ENCODE measurements at places on chromosomes 2 and 18.

- DNase-seq = no peak
Observed at GRCh38 chr2:203918264-203918663, 18.3 kb upstream of the ICOS start.

DNA sequence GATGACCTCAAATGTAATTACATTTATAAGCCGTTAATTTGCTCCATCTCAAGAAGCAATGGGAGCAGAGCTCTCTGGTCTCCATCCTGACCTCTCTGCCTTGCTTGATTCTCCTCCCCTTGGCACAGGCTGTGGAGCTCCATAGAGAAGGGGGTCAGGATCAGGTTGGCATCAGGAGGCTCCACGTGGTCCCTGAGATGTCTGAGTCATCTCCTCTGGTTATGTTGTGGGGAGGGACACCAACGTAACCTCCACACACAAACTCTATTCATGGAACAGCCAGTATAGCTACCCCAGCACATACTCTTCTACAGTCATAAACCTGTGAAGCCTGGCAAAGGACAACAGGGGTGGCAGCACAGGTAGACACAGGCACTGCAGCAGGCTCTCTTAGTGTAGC is 29.0 kb downstream of the TRABD2A start:
- no peak for DNase-seq

DNA sequence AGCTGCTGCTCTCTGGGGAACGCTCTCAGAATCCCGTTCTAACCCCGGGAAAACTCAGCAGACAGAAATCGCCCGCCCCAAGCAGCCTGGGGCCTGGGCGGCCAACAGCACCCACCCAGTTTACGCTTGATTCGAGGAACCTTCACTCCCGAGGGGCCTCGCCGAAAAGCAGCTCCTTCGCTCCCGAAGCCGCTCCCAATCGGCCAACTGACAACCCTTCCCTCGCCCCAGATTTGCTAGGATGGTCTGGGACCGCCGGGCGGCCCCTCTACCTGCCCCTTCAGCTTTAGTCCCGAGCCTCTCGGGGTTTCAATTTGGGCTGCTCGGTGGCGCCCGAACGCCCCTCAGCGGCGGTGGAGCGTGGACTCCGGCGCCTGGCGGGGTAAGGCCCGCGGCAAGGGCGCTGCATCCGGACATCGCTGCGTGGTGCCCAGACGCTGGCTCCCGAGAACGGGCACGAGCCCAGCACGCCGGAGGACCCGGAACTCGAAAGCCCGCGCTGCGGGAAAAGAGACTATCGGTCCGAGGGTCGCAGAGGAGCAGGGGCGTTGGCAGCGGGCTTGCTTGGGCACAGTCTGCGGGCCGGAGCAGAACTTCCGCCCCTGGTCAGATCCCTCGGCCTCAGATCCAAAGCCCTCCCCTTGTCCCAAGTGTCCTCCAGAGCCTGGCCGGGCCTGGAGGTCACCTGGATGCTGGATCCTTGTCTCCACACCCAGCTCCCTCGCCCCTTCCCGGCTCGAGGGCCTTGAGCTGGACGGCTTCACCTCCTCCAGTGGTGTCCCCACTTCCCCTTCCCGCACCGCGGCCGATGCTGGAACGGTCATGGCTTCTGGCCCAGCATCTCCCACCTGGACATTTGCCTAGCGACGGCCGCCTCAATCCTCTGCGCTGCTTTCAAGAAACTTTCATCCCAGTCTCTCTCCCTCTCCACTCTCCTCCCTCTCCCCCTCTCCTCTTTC is 3.0 kb upstream of the OTX1 start:
- no peak for DNase-seq

DNA sequence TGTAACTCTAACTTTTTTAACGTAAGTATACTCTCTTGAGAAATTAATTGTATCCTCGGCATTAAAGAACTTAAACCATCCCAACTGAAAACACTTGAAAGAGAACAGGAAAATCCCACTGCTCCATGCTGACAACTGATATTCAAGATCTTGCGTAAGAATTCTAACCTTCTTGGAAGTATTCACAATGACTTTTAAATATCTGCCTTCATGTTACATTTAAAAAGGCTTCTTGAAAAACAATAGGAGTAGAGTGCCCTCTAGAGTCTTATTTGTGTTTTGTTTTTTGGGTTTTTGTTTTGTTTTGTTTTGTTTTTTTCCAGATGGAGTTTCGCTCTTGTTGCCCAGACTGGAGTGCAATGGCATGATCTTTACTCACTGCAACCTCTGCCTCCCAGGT is 65.4 kb upstream of the DNAJC10 start:
- peak; percentile 83 for DNase-seq

DNA sequence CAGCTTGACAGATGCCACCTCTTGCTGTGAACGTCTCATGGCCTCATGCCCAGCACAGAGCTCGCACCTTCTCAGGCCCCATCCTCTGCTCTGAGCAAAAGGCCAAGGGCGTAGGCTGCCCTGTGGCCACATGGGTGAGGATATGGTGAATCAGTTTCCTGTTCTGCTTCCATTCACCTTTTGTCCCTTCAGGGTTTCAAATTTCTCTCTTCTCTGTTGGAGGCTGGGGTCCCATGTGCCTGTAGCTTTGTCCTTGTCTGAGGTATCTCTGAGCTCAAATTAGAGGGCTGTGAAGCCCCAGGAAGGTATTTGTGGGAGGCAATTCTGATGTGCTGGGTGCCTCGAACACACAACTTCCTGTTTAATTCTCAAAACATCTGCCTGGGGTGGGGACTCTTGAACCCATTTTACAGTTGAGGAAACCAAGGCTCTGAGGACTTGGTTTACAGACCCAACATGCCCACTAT is 29.0 kb downstream of the ZAP70 start:
- DNase-seq = peak; percentile 15

GRCh38 chr18:62577765-62578164 is 54.9 kb downstream of the ZCCHC2 start:
- no peak for DNase-seq

DNA sequence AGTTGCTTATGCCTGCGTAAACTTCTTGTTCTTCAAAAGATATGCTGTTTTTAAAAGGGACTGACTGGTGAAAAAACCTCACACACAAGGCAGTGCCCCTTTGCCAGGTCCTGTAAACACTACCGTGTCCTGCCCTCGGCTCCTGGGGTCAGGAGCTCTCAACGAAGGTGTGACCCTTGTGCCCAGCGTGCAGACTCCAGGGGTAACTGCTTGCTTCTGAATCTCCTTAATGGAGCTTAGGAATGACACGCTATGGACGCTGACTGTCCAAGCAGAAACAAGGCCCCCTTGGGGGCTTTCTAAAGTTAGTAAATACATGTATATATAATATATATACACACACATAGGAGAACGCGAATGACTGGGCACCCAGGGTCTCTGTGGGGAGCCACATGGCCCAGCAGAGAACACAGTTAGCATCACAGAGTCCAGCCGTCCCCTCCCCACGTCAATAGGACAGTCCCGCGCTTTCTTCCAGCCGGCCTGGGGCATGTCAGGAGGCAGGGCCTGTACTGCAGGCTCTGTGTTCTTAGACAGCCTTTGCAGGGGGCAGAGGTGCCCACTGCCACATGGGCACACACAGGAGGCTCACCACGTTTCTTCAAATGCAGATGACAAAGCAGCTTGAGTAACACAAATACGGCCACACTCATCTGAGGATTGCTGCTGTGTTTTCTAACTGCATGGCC is 96.1 kb downstream of the HDAC4 start:
- no peak for DNase-seq

GRCh38 chr2:145851730-145852129 is 1331.8 kb upstream of the ZEB2 start:
- DNase-seq = peak; percentile 65

DNA sequence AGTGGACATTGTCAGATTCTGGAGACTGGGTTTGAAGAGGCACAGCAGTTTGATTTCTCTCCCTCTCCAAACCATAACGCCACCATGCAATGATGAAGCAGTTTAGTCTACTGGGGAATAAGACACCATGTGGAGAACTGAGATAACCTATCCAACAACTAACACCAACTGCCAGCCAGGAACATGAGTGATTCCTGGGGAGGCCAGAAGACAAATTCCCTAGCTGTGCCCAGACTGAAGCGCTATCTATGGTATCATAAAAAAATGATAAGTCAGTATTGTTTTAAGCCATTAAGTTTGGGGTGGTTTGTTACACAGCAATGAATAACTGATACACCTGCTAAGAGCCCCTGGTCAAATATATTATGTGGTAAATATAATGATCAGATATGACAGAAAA is 129.3 kb downstream of the EXOC6B start:
- no peak for DNase-seq

DNA sequence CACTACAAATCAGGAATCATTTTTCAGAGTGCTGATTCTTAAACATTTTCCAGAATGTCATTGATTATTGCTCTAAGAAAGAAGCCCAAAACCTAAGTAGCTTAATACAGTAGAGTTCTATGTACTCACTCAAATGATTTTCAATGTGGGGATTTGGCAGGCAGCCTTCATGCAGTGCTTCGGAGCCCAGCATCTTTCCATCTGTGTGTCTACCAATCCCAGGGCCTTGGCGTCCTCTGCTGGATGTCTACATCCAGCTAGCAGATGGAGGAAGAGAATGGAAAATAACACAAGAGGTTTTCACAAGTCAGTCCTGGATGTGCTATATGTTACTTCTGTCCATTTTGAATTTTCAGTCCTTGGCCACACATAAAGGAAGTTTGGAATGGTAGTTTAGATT is 151.8 kb downstream of the RDH14 start:
- DNase-seq = no peak

- no peak for DNase-seq
Observed at GRCh38 chr18:58977223-58977622, 112.5 kb downstream of the ZNF532 start.

GRCh38 chr2:168501466-168502065 is 45.5 kb downstream of the CERS6 start:
- DNase-seq = no peak

DNA sequence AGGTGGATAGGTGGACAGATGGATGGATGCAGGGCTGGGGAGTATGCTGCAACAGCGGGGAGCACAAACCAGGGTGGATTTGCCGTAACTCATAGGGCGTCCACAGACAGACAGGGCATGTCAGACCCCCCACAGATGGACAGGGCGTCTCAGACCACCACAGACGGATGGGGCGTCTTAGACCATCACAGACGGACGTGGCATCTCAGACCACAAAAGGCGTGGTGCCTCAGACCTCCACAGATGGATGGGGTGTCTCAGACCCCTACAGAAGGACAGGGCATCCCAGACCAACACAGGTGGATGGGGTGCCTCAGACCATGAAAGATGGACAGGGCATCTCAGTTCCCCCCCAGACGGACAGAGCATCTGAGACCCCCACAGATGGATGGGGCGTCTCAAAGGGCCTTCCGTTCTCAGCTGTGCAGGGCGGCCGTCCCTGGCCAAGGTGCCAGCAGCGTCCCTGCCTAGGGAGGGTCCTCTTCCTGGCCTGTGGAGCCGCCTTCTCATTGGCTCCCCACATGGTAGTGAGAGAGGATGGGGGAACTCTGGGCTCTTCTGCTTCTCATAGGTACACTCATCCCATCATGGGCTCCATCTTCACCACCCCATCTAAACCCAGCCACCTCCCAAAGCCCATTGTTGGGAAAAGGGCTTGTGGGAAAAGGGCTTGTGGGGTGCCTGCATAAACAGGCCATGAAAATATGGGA is 2.1 kb downstream of the ANKMY1 start:
- DNase-seq = no peak

DNA sequence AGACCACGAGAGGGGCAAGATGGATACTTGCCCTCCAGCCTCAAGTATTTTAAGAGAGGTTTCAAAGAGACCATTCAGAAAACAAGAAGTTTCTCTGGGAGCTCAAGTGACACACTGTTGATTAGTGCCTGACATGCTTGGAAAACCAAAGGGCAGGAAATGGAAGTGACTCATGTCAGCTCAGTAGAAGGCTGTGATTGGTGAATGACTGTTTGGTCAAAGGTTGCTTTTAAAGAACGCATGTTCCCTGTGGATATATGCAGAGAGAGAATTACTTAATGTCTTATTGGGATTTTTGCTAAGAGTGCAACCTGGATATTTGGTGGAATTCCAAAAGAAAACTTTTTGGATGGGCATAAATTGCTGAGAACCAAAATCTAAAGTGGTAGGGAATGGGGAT is 549.9 kb downstream of the XIRP2 start:
- peak; percentile 79 for DNase-seq

GRCh38 chr18:31280502-31280901 is 37.5 kb upstream of the DSG1 start:
- DNase-seq = no peak

DNA sequence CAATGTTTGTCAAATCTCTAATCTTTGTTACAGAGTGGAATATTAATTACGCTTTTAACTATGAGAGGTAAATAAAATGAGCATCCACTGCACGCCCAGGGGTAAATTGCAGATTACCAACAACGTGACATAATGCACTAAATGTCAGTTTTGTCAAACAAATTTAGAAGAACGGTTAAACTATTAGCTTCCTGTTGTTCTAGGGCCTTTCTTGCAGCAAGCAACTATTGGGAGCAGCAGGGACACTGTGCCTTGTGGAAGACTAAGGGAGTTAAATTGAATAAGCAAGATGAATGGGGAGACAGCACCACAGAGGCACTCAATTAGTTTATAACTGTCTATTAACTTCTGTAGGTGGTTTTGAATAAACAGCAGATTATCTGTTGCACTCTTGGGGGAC is 391.0 kb upstream of the RAB12 start:
- DNase-seq = no peak

DNA sequence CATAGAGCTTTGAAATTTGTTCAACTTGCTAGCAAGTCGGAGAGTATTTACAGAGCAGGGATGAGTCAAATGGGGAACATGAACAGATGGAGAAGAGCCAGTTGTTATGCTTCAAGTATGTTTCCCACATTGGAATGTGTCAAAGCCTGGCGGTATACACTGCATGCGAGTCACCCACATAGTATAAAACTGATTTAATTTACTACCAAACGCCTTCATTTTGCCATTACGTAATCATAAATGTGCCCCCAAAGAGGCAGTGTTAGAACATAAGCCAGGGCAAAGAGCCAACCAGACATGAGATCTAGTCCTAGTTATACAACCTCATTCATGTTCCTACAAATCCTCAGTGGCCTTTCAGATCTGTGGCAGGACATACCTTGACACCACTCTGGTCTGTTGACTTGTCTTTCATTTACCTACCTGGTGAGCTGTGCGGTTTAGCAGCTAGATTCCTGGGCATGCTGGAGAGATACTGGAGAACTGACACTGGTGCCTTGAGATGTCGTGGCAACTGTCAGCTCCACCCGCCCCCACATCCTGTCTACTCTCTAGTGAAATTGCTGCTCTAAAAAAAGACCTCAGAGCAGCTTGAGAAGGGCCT is 21.7 kb upstream of the NRP2 start:
- DNase-seq = peak; percentile 93

- peak; percentile 57 for DNase-seq
Observed at GRCh38 chr2:240840435-240841060, 20.5 kb upstream of the KIF1A start.

GRCh38 chr2:70975237-70975636 is 3.2 kb upstream of the ANKRD53 start:
- no peak for DNase-seq

DNA sequence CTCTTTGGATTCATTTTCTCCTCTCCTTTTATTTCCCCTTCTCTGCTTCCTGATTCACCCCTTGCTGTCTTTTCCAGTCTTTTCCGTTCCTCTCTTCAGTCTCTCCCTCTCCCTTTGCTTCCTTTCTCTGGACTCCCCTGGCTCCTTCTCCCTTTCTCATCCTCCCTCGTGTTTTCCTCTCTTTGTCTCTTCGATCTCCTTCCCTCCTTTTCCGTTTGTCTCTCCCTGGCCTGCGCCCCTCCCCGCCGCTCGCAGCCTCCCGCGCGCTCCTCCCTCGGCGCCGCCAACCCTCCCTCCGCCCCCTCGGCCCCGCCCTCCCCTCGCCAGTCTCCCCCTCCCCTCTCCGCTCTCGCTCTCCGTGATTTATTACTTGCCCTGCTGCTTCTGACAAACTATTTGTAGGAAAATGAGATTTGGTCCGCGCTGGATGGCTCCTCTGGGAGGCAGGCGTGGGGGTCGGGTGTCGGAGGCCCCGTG is 46.0 kb upstream of the PAX8 start:
- DNase-seq = peak; percentile 67

Measured in fibroblast of lung (primary cell).